NCI-H1930 (cell line): ENCODE measurements at places on chromosomes 3 and 15.

DNA sequence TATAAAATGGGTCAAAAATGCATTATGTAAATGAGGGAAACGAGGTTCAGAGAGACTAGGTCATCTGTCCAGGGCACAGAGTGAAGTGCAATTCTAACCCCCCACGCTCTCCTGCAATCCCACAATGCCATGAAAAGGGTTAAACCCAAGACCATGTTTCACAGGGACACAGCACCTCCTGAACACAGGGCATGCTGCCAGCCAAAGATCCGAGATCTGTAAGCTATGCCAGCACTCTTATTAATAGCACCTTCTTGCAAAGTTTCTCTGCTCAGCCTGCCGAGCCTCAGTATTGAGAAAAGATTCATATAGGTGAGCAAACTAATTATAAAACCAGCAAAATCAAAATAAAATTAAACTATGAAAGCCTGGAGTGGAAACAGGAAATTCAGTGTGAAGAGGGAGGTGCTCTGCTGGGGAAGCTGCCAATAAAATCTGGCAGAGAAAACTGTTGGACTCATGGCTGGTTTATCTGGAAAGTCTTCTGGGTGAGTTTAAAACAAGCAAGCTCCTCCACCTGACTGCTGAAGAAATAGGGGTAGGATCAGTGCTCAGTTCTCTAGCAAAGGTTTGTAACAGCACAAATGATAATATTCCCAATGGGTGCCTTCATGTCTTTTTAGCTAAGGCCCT lies 50.3 kb downstream of the LRIG1 start:
- DNase-seq = no peak

GRCh38 chr3:131361464-131362421 lies 19.8 kb upstream of the NUDT16 start:
- DNase-seq = peak; percentile 48

- DNase-seq = no peak
Measured at GRCh38 chr15:75063338-75063737, 39.9 kb downstream of the PPCDC start.

DNA sequence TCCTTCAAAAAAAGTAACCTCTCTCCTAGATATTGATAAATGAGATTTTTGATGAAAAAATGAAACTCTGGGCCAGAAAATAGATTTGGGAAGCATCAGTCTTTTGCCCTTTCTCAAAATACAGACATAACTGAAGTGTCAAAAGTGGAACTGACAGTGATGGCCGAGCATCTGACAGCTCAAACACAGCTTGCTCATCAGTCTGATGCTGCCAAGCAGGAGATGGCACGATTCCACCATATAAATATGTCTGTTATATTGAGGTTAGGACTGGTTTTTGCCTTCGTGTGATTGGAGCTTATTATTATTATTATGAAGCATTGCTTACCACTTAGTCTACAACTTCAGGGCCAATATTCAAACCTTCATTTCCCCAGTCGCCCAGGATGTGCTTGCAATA lies 152.6 kb upstream of the EPHA3 start:
- DNase-seq = no peak
